ENCODE measurements at places on chromosomes 2 and 18.

GRCh38 chr18:48923746-48924629, 26.8 kb downstream of the SMAD7 start:
- peaks cover 78% of the 10 kb centered on the region for H3K4me1 ChIP-seq
- DNase-seq: peak; percentile 74
- no peak overlapping the region for H3K4me3 ChIP-seq
- H3K27ac ChIP-seq: peak overlapping the region; percentile 79
- no peaks in the 10 kb centered on the region for H3K27me3 ChIP-seq

DNA sequence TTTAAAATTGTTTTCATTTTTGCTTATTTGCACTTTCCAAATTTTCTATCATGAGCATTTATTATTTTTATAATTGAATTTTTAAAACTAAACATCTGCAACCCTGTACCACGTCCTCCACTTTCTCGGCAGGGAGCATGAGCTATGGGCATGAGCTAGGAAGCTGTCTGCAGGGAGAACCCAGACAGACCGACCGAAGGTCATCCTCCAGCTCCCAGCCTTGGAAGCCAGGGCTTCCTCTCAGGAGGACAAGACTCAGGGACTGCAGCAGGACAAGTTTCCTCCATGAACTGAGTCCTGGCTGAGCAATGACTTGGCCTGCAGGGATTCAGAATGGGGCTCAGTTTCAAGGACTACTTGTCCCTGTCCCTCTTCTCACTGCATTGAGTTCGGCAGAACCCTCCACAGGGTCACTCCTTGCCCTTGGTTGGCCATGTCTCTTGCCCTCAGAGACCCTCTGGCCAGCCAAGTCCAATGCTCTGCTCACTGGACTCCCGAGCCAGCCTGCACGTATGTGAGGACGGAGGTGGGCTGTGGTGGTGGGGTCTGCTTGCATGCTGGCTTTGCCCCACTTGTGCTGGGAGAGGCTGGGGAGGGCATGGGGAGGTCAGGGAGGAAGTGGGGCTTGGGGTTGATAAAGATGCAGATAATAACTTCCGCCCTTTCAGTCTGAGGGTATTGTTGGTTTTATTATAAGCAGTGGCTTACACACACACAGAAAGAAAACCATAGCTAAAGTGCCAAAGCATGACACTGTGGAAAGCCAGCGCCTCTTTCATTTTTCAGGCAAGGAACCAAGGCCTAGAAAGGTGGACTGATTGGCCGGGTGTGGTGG, 6.6 kb downstream of the NMUR1 start:
- peaks cover 5% of the 10 kb centered on the region for H3K4me1 ChIP-seq
- no peaks in the 10 kb centered on the region for H3K27me3 ChIP-seq
- no peak overlapping the region for H3K4me3 ChIP-seq

GRCh38 chr18:3538954-3539617, 89.1 kb downstream of the TGIF1 start:
- H3K36me3 ChIP-seq: no peaks in the 10 kb centered on the region
- H3K27me3 ChIP-seq: no peaks in the 10 kb centered on the region
- H3K4me1 ChIP-seq: peaks cover 2% of the 10 kb centered on the region
- no peak overlapping the region for H3K4me3 ChIP-seq
- no peak overlapping the region for H3K27ac ChIP-seq

- no peaks in the 10 kb centered on the region for H3K27me3 ChIP-seq
- H3K4me3 ChIP-seq: no peak overlapping the region
- no peaks in the 10 kb centered on the region for H3K36me3 ChIP-seq
- no peaks in the 10 kb centered on the region for H3K4me1 ChIP-seq
- DNase-seq: no peak
- H3K27ac ChIP-seq: no peak overlapping the region
These were observed 92.8 kb upstream of the MSH6 start for GRCh38 chr2:47690132-47690531.

DNA sequence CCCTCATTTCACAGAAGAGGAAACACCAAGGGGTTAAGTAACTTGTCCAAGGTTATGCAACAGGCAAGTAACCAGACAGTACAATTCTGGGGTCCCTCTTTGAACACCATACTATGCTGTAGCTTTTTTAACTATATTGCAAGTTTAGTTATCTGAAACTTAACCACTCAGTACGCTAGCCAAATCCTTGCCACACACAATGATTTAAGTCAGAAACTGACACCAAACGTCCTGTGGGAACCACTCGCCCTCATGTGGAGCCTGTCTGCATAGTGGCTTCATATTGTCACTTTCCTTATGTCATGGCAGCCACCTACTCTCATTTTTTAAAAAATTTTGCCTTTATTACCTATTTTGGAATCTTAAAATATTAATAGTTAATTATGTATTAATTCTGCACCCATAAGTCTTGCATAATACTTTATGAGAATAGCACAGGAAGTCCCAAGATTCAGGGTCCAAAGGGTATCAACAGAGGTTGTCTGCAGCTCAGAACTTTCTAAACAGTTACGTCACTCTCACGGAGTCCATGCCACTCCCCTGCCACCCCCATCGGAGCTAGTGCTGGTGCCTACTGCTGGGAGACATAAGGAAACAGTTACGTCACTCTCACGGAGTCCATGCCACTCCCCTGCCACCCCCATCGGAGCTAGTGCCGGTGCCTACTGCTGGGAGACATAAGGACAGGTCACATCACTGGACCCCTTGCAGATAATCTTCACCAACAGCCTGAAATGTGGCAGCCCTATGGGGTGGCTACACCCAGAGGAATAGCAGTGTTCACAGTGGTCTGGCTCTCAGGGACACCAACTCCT, 99.0 kb downstream of the L3MBTL4 start:
- H3K4me3 ChIP-seq: peak overlapping the region; percentile 4
- H3K36me3 ChIP-seq: no peaks in the 10 kb centered on the region
- DNase-seq: peak; percentile 77
- no peaks in the 10 kb centered on the region for H3K27me3 ChIP-seq
- H3K27ac ChIP-seq: peak overlapping the region; percentile 42
- H3K4me1 ChIP-seq: peaks cover 3% of the 10 kb centered on the region

DNA sequence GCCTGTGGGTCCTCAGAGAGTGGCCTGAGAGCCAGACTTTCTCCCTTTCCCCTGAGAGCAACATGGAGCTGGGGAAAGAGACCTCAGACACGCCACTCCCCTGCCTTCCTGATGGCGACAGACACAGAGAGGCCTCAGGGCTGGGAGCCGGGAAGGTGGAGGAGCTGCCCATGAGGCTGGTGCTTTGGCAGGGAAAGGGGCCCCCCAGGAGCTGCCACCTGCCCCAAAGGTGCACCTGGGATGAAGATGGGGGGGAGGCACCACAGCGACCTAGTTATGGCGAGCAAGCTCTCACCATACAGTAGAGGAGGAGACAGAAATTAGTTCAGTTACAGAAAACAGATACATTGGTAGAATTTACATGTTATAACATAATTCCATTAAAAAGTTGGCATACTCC, 80.7 kb upstream of the PXDN start:
- H3K36me3 ChIP-seq: no peaks in the 10 kb centered on the region
- H3K4me3 ChIP-seq: no peak overlapping the region
- no peak for DNase-seq
- no peak overlapping the region for H3K27ac ChIP-seq
- no peaks in the 10 kb centered on the region for H3K27me3 ChIP-seq

- no peak for DNase-seq
- H3K27ac ChIP-seq: no peak overlapping the region
- no peaks in the 10 kb centered on the region for H3K36me3 ChIP-seq
- H3K27me3 ChIP-seq: no peaks in the 10 kb centered on the region
- H3K4me1 ChIP-seq: no peaks in the 10 kb centered on the region
These were observed 81.5 kb upstream of the FZD7 start for GRCh38 chr2:201952187-201952586.

All from small intestine (tissue), 16 donors.